ENCODE measurements at places on chromosomes 2 and 18.

- no peak for DNase-seq
These were observed 129.2 kb downstream of the BCL11A start for GRCh38 chr2:60424233-60424632.

DNA sequence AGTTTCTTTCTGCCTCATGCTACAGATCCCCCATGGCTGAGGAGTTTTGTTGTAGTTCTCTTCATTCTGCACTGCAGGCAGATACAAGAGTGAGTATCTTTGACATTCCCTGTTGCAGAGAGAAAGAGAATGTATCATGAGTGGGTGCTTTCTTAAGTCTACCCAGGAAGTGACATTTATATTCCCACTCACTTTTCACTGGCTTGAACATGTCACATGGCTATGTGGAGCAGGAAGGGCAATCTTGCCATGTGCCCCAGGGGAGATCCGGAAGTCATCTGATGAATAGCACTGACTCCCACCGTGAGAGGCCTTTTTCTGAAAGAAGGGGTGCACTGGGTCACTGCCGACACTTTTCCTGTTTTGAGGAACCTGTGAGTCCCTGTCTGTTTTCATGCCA lies 66.4 kb upstream of the BOD1L2 start:
- no peak for DNase-seq

DNA sequence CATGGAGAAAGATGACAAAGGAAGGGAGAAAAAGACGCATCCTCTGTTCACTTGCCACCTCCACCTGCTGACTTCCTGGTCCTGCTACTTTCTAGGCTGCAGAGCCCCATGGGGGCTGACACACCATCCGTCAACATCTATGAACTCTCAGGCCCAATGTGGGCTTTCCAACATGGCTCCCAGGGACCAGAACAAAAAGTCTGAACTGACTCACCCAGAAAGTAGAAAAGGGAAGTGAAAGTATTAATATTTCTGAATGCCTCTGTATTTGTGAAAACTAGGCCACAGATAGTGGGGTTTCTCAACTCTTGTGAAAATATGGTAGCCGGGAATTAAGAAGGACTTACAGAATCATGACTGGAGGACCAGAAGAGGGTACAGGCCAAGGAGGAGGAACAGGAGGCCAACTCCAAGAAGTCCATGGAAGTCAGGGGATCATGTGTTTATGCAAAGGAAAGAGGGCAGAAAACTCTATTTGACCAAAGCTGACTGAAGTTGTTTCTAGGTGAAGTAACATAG lies 123.1 kb upstream of the CAB39 start:
- no peak for DNase-seq

DNA sequence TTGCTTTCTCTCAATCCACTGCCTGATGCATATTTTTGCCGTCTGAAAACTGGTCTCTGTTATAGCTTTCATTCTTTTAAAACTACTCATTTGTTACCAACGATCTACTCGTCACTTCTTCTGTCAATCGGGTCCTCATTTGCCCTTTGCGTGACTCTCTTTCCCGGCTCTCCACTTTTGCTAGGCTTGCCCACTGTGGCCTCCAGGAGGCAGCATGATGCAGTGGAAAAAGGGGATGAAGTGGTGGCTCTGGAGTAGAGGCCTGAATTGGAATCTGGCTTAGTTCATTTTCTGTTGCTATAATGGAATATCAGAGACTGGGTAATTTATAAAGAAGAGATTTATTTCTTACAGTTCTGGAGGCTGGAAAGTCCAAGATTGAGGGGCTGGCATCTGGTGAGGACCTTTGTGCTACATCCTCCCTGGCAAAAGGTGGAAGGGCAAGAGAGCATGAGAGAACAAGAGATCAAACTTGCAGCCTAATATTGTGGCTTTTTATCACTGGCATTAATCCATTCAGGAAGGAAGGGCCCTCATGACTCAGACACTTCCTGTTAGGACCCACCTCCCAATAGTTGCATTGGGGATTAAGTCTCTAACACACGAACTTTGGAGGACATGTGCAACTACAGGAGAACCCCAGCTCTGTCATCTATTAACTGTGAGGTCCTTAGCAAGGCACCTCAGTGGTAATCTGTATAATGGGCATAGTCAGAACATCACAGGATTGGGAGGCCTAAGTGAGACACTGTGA lies 15.4 kb downstream of the GDF7 start:
- no peak for DNase-seq

DNA sequence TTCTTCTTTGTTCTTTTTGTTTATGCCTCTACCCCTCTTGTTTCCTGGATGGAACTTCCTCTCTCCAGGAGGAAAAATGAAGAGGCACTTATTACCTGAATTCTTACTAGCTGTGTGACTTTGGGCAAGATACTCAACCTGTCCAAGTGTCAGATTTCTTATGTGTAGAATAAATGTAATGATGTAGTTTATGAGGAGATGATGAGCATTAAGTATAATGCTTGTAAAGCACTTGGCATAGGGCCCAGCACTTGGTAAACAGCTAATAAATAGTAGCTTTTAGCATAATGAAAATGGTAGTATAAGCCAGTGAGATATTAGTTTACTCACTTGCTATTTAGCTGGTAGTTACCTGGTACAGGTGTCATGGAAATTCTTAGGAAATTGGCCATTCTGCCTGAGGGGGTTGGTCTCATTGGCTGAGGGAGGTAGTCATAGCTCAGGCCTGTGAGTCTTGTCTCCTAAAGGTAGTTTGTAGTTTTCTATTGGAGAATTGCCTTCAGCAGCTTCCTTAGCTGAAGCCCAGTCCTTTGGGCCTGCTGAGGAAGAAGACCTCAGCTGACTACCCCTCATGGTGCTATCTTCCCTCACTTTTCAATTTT lies 133.4 kb upstream of the NABP1 start:
- DNase-seq: no peak

DNA sequence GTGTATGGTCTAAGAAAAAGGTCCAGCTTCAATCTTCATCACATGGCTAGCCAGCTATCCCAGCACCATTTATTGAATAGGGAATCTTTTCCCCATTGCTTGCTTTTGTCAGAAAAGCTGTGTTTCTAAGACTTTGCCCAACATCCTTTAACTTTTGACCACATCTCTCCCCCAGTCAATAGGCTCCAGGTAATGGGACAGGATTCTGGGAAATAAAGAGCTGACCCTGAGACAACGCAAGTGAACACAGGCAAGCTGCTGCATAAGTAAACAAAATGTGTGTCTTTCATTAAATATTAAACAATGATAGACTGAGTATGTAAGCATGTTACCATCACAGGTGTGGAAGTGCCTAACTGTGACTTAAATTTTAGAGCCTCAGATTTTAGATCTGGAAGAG lies 23.0 kb downstream of the FAM110C start:
- no peak for DNase-seq

DNA sequence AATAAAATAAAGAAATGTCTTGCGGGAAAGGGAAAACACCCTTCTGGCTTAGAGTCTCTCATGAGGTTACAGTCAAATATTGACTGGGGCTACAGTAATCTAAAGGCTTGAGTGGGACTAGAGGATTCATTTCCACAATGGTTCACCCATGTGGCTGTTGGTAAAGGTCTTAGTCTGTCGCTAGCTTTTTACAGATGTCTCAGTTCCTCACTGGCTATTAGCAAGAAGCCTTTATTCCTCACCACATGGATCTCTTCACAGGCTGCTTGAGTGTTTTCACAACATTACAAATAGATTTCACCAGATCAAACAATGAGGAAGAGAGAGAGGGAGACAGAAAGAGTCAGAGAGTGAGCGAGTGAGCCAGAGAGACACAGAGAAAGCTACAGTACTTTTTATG lies 8.3 kb upstream of the ZC3H15 start:
- no peak for DNase-seq

DNA sequence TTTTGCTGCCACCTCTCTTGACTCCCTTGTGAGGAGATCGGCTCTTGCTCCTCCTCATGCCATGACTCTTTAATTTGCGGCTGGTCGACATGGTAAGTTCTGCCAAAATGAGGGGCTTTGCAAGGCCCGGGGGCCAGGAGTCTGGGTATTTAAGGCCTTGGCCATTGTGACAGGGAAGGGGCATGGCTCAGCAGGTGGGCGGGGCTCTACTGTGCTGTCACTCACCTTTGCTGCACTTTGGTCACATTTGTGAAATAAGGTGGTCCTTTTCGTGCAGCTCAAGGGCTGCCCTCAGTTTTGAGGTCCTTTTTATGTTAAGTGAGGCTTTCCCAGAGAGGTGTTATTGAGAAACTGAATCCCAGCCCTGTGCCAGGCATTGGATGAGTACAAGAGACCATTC lies at the start of gene TNP1:
TNP1 (minus strand) TSS at position 121 of the 400 bp plus-strand sequence; CDS start at position 91, 30 bp downstream.
- DNase-seq: no peak

Measured in omental fat pad (tissue), 4 donors.